ENCODE measurements at places on chromosomes 2 and 18.
A peak's percentile ranks its signal among the peaks of the same experiment; 100 is the strongest.

DNA sequence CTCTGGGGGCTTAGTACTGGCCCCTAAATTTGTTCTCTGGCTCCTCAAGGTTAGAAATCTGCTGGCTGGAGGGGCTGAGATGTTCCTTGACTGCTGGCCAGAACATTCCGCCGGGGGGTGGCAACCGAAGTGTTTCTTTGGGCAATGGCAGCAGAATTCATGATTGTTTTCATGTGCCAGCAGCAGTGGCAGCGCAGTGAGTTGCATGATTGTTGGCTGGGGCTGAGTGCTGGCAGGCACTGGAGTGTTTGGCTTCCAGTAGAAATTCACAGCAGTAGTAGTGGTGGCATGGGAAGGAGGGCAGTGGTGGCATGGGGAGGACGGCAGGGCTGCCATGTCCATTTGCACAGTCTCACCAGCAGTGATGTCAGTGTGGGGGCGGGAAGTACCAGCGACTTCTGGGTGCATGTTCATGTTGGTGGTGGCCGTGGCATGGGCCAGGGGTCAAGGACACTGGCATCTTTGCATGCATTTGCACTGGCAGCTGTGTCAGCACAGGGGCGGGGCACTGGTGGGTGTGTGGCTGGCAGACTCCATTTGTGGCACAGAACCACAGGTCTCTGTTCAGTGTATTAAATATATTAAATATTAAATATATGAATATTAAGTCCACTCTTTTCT lies 130.6 kb upstream of the CDH7 start:
- no peak for DNase-seq

DNA sequence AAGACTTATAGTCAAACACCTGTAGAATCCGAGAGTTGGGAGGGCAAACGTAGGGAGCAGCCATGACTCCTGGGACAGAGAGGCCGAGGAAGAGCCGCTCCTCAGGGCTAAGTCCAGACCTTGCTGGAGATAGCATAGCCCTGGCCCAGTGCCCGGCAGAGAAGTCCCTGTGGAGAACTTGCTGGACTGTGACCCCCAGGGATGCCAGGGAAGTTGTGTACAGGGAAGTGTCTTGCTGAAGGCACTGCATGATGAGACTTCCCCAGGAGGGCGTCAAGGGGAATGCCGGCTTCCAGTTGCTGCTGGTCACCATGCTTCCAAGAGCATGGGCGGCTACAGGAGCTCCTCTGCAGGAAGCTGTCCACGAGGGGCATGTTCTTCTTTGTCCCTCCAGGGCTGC lies 8.6 kb upstream of the CNDP1 start:
- DNase-seq: no peak

DNA sequence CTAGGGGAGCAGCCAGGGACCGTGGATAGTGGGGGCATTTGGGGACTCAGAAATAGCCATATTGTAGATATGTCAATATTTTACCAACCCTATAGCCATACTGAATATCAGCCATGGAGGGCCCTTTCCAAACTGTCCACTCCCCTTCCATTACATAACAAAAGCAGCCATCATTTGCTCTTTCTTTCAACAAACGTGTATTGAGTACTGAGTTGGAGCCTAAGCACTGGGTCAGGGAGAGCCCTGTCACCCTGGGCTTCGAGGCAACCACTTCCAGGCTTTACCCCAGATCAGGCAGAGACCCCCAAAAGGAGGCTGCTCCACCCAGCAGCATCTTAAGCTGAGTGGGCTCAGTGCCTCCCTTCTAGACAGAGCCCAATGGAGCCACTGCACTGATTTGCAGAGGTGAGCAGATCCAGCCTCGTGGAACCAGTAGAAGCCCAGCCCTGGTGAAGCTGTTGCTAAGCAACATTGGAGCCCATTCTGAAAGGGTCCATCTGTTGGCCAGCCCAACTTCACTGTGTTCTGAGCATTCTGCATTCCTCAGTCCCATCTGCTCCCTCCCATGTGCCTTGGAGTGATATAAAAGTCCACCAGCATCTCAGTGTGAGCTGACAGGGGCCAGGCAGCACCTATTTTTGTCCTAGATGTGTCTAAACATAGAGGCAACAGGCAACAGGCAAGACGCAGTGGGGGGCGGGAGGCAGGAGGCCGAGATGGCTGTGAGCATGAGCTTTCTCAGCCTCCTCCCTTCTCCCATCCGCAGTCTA lies 112.1 kb downstream of the PLB1 start:
- DNase-seq: no peak

DNA sequence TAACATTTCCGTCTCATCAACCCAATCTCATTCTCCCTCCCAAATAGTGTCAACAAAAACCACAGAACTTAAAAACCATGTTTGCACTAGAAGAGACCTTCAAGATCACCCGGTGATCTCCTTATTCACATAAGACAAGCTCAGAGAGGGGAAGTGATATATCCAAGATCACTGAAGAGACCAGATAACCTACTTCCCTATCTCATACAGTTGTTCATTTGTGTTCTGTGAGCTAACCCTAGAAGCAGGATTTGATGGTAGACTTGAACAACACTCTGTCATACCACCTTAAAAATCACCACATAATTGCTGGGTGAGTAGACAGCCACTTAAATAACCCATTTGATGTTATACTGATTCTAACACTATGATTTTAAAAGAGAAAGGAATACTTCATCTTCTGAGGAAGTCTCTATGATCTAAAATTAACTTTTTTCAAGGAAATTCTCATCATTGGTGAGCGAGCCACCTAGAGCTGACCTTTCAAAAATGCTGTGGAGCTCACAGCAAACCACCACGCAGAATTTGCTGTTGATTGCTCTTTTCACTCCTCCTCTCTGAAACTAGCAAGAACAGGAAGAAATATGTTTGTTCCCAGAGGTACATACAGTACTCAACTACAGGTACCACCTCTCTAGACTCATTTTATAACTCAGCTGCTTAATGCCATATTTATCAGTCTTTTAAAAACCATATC lies 15.1 kb downstream of the AAK1 start:
- no peak for DNase-seq

DNA sequence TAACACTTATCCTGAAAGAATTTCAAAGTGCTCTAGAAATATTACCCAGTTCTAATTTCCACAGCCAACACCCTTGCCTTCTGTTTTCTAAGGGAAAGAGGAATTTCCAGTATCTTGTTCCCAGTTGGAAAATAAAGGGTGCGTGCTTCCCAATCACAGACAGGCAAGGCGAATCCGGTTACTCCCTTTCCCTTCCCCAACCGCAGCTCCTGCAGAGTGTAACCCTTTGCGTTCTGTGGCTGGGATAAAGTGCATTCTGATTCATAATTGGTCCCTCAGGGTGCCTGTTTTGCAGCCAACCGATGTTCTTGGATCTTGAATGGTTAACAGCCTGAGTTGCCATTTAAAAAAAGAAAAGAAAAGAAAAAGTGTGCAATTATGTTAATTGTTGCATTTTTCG lies 40.6 kb upstream of the PGAP1 start:
- DNase-seq: peak; percentile 31

DNA sequence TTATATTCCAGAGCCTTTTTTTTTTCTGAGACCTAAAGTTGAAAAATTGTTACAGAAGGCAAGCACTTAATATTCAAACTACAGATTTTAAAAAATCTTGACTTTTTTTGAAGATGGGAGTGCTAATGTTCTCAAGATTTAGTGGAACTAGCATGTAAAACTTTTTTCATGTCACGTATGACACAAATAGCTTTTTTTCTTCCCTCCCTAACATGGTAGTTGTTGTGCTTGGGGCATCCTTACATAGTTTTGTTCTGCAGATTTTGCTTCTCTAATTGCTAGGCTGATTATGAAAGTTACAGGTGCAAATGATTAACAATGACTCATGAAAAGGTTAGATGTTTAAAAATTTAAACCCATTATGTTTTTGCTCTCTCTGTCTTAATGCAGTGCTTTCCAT lies 3.0 kb downstream of the EML6 start:
- DNase-seq: no peak

DNA sequence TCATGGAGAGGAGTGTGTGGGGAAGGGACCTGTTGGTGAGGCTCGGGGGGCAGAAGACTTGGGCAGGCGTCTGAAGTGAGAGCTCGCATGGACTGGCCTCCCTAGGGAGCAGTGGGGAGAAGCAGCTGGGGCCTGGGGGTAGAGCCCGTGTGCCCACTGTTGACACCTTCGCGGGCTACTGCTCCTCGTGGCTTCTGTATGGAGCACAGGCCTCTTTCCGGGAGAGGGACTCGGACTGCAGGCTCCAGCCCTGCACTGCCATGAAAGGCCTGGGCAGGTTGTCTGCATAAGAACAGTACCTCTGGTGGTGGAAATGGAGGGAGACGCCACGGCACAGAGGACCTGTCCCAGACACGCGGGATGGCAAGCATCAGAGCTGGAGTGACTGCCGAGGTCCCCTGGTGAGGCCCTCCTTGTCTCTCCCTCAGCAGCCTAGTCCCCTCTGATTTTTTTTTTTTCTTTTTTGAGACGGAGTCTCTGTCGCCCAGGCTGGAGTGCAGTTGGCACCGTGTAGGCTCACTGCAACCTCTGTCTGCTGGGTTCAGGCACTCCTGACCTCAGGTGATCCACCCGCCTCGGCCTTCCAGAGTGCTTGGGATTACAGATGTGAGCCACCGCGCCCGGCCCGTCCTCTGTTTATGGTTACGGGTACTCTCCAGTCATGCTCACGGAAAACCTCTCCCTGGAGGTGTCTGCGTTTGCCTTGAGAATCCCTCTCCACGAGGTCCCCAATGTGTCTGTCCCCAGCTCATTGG lies 44.7 kb upstream of the PTMA start:
- DNase-seq: no peak

DNA sequence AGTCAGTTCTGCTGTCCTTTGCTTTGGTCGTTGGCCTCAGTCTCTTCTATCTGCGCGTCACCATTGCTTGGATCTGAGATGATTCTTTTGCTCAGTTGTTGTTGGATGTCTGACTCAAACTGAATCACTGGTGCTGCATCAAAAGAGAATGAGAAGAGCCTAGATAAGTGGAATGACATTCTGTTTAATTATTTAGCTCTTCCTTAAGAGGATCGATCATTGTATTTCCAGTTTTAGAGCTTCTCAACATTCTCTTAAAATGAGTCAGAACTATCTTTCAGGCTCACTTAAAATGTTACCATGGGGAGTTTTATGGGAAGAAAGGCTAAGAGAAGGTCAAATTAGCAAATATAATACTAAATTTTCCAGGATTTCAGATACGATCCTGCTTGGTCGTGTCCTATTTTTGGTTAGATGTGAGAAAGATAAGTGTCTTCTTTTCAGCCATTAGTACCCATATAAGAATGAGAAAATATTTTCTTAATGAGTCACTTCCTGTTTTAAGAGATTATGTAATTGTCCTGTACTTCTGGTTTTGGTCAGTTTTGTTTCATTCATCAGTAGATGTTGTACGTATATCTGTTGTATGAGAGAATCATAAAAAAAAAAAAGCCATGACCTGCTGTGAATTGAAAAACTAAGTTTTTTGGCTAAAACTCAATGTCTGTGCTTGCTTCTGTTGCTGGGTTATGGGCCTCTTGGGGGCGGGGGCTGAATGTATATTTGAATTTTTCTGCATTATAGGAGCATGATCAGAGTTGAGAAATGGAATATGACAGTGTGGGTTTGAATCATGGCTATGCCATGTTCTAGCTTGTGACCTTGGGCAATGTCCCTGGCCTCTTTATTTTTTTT lies 31.6 kb upstream of the CASP10 start:
- no peak for DNase-seq

GRCh38 chr2:1642066-1642861 lies 102.1 kb downstream of the PXDN start:
- no peak for DNase-seq

DNA sequence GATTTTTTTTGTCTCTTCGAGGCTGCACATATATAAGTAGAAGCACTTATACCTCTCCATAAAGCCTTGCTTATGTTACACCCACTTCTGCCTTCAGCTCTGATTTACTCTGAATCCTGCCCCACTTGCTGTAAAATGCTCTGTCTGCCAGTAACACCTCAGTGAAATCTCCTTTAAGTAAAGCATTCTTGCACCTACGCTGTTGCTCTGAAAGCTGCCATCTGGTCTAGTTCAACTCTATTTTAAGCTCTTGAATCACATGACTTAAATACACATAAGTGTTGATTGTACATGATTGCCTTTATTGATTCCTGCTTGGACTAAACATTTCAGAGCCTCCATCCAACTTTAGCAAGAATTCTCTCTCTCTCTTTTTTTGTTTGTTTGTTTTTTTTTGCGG lies 609.0 kb upstream of the CELF4 start:
- DNase-seq: peak; percentile 58

GRCh38 chr2:30232801-30233130 lies 1.4 kb downstream of the LBH start:
- no peak for DNase-seq

DNA sequence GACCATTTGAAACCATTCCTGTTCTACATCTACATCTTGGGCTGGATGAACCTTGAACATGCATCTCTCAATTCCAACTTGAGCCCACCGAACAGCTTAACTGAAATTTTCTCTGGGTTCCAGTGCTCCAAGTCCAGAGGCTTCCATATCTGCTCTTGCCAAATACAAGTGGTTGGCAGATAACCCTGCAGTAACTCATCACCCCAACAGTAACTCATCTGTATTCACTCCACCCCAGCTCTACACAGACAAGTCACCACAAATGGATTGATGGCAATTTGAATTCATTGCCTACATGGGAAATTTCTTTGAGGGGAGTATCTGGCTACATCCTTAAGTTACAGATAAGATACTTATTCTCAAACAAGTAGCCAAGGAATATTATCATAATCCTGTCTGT lies 502.4 kb upstream of the TNP1 start:
- DNase-seq: no peak

DNA sequence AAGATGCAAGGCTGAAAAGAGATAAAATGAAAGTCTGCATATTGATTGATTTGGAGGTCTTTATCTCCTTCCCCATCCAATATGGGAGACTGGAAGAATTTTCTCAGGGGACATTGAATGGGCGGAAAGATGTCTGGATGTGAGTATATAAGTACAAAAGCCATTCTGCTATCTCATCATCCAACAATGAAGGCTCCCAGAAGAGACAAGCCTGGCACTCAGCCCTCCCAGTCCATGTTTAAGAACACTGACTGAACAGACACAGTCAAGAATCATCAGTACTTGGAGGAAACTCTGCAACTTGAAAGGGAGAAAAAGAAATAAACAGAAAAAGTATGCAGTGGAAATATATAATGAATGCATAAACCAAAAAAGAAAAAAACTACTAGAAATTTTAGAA lies 80.9 kb downstream of the PTRHD1 start:
- no peak for DNase-seq
